ENCODE measurements at places on chromosomes 13 and 19.

- DNase-seq: no peak
Measured at GRCh38 chr13:34747507-34747906, 194.6 kb upstream of the NBEA start.

GRCh38 chr13:106656186-106656585, 88.2 kb upstream of the ARGLU1 start:
- no peak for DNase-seq

- DNase-seq: no peak
Measured at GRCh38 chr19:1671716-1672037, 19.3 kb upstream of the TCF3 start.

DNA sequence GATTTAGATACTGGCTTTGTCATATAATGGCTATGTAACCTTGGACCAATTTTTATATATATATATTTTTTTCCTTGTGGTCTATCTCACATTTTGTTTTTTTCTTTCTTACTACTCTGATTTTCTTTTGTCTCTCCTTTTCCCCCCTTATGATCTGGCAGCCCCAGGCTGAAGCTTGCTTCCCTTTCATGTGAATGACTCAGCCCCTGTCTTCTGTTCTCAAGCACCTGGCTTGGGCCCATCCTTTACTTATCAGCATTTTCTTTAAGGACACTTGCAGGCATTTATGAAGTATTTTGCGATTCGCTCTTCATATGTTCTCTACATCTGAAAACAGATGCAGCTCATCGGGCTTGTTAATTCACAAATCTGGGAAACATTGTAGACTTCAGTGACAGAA, 163.6 kb downstream of the SPRY2 start:
- no peak for DNase-seq

- no peak for DNase-seq
Measured at GRCh38 chr19:5171711-5172110, 168.9 kb downstream of the PTPRS start.

DNA sequence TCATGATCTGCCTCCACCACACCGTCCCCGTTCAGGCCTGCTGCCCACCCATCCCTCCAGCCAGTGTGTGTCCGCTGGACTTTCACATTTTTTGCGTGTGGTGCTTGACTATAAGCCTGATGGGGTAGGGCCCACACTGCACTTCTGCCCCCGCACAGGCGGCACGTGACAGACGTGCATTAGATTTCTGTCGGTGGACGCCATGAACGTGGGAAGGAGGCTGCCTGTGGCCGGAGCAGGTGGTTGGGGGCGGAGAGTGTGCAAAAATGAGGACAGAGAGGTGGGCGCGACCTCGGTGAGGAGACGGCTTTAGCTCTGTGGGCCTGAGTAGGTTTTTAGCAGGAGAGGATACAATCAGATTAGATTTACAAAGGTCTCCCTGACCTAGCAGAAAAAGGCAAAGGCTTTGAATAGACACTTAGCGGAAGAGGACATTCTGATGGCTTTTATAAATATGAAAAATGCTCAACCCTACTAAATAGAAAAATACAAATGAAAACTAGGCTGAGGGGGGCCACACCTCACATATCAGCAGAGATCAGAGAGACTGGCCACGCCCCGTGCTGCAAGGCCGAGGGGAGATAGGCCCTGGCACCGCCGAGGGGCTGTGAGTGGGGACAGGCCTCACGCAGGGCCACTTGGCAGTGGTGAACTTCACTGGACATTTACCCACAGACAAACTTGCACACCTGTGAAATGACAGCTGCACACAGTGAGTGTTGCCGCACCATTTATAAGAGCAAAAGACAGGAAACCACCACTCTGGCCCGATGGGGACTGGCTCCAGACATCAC, 25.4 kb downstream of the PAK4 start:
- no peak for DNase-seq

- DNase-seq: no peak
Measured at GRCh38 chr13:41601718-41602445, 144.5 kb downstream of the RGCC start.

DNA sequence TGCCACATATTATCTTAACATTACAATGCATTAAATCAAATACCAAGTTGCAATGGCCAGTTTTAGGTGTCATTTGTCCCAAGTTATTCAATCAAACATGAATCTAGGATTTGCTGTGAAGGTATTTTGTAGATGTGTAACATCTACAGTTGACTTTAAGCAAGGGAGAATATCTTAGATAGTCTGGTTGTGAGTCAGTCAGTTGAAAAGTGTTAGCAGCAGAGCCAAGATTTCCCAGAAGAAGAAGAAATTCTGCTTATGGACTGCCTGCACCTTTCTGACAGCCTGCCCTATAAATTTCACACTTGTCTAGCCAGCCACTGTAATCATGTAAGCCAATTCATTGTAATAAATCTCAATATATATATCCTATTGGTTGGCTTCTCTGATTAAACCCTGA, 41.3 kb upstream of the INTS6 start:
- DNase-seq: no peak

DNA sequence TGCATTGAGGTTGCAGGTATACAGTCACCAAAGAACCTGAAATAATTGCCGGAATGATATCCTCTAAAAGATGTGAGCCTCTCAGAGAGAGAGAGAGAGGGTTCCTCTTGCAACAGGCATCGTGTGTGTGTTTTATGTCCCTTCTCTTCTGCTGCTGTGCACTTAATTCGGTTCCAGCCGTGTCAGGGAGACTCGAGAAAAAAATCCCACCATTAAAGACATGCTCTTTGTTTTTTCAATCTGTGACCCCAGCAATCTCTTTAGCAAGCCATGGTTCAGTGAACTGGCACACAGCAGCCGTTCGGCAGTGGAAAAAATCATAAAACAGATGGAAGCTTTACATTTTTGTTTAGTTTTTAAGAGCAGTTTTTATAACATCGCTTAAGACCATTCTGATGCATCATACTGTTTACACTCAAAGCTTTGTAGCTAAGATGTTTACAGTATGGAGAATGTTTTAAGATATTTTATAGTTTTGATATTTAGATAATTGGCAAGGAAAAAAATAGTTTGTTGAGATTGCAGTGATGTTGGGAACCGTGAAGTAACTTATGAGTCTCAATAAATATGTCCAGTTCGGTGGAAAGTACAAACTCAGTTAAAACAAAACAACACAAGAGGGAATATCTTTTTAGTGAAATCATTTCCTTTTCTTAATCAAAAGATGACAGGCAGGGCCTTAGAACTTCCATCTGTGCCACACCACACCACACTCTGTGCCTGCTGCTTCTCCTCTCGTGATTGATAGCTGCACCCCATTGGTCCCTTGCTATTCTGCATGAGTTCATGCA, 31.2 kb upstream of the ZNF536 start:
- no peak for DNase-seq

DNA sequence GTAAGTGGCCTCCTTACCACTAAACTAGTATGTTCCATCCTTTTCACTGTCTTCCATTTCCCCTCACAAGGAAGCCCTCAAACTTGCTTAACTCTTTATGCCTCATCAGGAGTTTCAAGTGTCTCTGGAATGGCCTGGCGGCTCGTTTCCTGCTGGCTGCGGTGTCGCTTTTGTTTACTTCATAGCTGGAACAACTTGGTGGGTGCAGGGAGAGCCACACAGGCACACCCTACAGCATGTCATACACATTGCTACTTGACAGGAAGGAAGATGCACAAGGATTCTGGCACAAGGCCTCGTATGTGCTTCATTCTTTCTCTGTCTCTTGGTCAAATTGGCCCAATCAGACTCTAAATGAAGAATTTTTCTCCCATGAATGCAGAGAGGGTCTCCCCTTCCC, 488.3 kb downstream of the FOXO1 start:
- DNase-seq: no peak

DNA sequence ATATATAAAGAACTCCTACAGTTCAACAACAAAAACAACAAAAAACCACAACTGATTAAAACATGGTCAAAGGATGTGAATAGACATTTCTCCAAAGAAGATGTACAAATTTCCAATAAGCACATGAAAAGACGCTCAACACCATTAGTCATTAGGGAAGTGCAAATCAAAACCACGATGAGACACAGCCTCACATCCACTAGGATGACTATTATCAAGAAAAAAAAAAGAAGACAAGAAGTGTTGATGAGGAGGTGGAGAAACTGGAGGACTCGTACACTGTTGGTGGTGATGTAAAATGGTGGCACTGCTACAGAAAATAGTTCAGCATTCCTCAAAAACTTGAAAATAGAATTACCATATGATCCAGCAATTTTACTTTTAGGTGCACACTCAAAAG, 61.0 kb upstream of the SOX1 start:
- DNase-seq: no peak

DNA sequence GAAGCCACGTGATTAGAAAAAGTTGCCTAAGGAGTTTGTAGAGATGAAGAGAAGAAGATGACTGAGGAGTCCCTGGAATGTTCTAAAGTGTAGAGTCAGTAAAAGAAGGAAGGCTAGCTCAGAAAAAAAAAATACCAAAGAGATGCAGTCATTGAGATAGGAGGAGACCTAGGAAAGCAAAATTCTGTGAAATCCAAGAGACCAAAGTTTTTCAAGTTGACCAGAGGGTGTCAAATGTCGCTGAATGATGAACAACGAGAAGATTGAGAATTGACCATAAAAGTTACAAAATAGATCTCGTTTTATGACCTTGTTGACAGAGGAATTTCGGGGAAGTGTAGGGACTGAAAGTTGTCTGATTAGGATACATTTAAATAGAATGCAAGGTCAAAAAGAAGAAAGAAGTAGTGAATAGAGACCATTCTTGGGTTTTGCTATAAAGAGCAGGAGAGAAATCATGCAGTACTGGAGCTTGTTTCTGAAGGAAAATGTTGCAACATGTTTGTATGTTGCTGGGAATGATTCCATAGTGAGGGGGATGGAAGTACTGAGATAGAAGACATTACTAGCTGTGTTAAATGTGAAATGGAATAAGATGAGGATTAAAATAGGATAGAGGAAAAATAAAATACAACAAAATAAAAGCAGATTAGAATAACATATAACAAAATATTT, 30.2 kb upstream of the HTR2A start:
- no peak for DNase-seq

GRCh38 chr13:36555151-36555986, 118.5 kb upstream of the SERTM1 start:
- DNase-seq: no peak

DNA sequence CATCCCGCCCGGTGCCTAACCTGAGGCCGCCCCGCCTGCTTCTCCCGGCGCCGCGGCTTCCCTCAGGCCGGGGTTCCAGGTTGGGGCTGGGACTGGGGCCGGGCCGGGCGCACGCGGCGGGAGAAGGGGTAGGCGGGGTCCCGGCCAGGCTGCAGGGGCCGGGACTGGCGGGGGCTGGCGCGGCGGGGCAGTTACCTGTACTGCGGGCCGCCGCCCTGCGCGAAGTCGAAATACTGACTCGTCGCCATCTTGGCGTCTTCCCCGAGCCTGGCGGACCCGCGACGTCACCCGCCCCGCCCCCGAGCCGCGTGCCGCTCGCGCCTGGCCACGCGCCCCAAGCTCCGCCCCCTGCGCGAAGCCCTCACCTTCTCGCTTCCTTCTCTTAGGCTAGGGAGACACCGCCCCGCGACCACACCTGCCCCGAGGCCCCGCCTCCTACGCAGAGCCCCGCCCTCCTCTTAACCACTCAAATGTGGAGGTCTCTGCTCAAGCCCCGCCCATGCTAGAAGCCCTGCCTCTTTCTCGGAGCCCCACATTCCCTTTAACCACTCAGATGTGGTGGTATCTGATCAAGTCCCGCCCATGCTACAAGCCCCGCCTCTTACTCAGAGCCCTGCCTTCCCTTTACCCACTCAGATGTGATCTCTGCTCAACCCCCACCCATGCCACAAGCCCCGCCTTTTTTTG, at the start of gene ZFR2:
TSS of gene ZFR2 (minus strand) at position 269 of the 687 bp plus-strand sequence. CDS start at position 248, 21 bp downstream.
- DNase-seq: no peak

DNA sequence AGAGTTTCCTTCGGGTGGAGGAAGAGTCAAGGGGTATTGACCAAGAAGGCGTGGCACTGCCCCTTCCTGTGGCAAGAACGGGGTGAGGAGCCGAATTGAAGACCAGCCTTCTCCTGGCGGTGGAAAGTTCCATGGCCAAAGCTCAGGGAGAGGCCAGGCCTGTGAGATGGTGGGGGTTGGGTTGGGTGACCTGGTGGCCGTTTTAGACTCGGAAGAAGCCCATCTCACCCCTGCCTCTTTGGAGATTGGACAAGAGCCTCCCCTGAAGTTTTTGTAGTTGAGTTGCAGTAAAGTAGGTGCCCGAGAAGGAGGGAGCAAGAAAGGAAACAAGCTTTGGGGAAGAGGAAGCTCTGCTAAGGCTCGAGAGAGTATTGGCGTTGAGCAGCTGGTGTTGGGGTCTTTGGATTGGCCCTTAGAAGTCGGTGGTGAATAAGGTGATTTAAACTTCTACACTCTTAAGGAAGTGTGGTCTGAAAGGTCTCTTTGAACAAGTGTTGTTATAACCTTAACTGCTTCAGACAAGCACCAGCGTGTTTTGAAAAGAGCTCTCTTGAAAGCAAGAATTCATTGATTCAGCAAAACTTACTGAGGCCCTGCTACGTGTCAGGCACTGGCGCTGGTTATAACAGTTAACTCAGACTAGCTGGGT, 964 bp downstream of the SPINT2 start:
- no peak for DNase-seq

DNA sequence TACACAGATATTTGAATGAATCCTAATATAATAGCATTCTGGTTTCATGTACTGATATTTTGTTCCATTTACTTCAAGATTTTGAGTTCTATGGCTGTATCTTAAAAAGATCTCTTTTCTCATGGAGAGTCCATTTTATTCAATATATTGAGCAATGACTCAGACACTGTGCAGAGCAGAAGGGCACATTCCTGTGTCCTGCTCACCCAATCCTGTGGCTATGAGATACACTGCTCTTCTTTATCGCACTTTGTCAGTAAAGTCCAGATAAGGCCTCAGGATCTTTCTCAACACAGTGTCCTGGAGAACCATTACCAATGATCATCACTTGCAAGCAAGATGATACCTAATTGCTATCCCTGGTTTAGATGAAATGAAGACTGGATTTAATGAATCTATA, 155.0 kb downstream of the CYSLTR2 start:
- peak; percentile 23 for DNase-seq

DNA sequence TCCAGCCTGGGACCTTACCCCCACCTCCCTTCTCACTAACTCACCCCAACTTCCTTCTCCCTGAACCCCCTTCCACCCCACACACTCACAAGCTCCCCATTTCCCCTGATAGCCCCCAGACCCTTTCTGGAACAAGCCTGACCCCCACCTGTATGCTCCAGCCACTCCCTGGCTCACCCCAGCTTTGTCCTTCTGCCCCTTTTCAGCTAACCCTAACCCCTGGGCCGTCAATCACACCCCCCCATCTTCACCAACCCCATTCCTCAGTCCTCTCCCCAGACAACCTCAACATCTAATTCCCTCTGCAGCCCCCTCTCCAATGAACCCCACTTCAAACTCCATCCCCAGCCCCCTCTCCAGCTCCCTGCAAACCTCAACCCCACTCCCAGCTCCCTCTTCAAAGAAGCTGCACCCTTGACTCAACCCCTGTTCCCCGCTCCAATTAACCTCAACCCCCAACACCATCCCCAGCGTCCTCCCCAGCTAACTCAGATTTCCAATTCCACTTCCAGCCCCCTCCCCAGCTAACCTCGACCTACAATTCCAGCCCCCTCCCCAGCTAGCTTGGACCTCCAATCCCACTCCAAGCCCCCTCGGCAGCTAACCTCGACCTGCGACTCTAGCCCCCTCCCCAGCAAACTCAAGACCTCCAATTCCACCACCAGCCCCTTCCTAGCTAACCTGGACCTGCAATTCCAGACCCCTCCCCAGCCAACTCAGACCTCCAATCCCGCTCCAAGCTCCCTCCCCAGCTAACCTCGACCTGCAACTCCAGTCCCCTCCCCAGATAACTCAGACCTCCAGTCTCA, 929 bp downstream of the GNG7 start:
- DNase-seq: no peak

GRCh38 chr19:38173291-38174041, 50.6 kb downstream of the DPF1 start:
- DNase-seq: no peak

All from RCC 7860 (cell line).